Activated CD8-positive, alpha-beta memory T cell treated with anti-CD3 and anti-CD28 coated beads, Interleukin-2, amount 50 U/mL, for 48 hours (primary cell): ENCODE measurements at places on chromosomes 16 and 17.

DNA sequence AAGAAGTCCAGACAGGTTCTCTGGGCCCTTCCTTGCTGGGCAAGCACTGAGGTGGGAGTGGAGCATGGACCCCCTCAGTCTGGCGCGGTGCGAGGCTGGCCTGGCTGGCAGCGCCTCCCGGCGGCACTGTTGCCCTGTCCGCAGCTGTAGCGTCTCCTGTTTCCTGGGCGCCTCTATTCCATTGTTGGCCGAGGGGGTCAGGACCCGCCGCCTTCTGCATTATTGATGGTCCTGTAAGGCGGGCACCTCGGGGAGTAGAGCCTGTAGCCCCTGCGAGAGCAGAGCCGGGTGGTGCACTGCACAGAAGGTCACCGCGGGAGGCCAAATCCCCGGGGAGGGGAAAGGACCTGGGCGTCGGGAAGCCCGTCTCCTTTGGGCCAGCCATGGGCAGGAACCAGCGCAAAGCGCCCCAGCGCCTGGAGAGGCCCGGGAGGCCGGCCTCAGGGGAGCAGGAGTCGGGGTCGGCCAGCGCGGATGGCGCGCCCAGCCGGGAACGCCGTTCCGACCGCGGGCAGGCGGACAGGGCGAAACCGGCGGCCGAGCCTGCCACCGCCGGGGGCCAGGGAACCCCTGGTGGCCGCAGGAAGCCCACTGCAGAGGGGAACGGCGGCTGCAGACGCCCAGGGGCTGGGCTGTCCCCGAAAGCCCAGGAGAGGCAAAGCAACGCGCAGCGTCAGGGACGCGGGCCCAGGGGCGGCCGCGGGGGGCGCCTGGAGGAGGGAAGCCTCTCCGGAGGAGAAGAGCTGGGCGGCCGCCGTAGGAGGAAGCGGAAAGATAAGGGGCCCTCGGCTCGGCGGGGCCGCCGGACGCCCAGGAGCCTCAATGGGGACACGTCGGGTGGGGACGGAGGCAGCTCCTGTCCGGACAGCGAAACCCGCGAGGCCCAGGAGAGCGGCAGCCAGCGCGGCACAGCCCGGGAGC is at the start of gene MYO15B:
Gene MYO15B, plus strand, starts transcription at position 126 of the 921 bp plus-strand sequence. Its CDS starts 258 bp downstream, at position 384.
- peak; percentile 86 for DNase-seq

GRCh38 chr17:33080091-33080490 is 88.4 kb downstream of the SPACA3 start:
- DNase-seq: no peak

GRCh38 chr17:35368081-35368830 is 5.2 kb downstream of the SLFN11 start:
- DNase-seq: no peak

DNA sequence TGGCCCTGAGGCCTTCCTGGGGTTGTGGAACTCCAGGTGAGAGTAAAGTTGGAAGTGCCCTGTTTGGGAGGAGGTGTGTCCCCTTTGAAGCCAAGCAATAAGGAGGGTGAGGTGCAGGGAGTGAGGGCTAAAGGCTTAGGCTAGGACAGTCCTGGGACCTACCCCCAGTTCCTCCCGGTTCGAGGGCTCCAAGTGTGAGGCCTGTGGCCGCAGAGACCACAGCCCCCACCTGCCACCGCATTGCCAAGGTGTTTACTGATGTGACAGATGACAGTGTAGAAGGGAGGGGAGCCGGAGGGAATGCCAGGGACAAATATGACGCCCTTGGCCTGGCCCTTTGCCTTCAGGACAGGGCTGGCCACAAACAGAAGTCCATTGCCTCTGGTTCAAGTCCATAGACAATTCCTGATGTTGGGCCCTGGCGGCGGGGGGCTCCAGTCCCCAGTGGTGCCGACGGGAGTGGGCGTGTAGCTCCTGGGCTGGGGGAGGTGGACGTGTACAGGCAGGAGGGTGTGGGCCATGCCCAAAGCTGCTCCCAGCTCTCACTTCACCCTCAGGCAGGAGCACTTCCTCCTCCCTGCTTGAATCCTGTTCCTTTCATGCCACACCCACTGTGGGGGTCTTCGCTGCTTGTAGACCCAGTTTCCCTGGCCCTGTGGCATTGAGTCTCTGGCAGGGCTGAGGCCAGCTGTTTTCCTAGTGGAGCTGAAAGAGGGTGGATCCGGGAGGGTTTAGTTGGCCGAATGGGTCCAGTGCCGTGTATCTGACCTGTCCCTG is 3.2 kb downstream of the ADORA2B start:
- DNase-seq: no peak

DNA sequence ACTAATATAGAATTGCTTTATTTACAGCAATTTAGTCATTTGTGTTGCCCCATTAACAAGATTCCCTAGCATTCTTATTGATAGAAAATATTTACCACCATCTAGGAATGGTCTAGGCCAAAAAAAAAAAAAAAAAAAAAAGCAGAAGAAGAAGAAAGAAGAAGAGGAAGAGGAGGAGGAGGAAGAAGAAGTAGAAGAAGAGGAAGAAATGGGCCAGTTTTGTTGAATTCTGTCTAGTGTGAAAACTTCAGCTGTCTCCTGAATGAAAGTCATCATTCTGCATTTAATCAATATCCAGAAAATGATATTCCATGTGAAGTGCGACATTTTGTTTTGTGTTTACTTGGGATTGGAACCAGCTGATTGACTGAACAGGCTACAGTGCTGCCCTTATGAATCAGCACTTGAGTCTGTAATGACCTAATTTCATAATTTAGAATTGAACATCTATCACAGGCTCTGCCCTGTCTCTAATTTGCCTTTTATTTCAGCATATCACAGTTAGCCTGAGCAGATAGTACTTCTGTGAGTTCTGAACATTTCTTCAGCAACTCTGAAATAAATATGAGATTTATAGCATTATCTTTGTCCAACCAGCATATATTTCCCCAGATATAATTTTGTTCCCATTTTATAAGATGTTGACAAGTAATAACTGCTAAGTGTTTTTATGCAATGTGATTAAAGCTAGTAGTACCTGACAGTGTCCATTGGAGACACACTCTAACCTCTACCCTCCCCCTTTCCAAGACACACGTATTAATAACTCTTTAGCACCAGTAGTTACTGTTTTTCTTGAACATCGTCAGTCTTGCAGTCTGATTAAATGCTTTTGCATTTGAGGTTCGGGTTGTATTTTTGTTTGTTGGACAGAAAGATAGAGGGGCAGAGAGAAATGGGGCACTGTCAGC is 5.9 kb downstream of the ANKFN1 start:
- no peak for DNase-seq

- no peak for DNase-seq
Measured at GRCh38 chr16:31134625-31135534, 647 bp downstream of the PRSS8 start.

GRCh38 chr16:3065742-3066439 is 451 bp downstream of the IL32 start:
- DNase-seq: no peak

DNA sequence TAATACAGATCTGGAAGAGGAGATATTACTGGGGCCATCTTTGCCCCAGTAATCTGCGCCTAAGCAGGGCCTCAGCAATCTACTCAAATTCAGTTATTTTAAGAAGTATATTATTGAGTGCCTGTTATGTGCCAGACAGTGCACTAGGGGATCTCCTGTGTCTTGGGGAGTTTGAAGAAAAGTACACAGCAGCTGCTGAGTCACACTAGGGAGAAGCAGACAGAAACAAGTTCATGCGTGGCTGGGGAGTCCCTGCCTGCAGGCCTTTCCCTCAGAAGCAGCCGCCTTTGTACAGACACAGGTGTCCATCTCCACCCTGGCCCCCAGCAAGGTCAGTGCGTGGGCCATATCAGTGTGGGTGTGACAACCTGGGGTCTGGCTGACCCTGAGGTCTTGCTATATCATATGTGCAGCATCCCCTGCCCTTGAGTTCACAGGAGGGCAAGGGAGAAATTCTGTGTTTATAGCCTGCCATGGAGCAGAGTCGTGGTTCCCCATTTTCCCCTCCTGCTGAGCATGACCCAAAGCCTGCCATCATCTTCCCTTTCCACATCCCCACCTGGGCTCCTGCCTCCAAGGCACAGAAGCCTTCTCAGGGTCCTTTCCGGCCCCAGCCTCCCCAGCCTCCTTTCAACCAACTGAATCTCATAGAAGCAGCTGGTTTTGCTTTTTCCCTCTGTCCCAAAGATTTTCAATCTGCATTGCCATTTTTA is 229.9 kb upstream of the SDK2 start:
- DNase-seq: no peak

- no peak for DNase-seq
Measured at GRCh38 chr17:8976638-8977037, 11.1 kb upstream of the PIK3R5 start.

- no peak for DNase-seq
Measured at GRCh38 chr17:66331038-66331816, 28.8 kb downstream of the PRKCA start.

- peak; percentile 90 for DNase-seq
Measured at GRCh38 chr16:50368410-50369132, at the start of gene BRD7. Gene BRD7, minus strand, starts transcription at chr16:50368988. Its CDS starts 214 bp downstream, at chr16:50368774.

DNA sequence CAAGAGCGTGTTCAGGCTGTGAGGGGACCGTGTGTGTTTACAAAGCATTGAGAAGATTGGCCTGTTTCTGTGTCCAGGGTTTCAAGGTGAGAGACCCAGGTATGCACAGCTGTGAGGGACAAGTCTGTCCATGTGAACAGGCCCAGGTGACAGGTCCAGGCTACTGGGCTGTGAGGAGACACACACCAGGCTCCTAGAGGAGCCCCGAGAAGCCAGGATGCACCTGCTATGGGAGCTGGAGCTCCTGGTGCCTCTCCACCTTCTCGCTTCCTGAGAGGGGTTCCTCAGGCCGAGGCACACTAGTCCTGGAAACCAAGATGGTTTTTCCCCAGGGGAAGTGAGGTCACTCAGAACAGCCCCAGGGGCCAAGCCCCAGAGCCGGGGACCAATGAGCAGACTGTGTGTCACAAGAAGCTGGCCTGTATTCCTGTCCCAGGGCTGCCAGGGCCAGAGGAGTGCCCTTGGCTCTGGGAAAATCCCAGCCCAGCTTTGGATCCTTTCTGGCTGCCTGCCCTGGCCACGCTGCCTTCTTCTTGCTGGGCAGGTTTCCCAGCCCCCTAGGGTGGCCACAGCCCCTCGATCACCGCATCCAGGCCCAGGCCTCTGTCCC is 153.4 kb upstream of the PLCG2 start:
- DNase-seq: no peak

- peak; percentile 79 for DNase-seq
Measured at GRCh38 chr17:8173056-8173870, 2.9 kb downstream of the TMEM107 start.

- DNase-seq: no peak
Measured at GRCh38 chr17:34248511-34249024, 6.5 kb upstream of the CCL2 start.

DNA sequence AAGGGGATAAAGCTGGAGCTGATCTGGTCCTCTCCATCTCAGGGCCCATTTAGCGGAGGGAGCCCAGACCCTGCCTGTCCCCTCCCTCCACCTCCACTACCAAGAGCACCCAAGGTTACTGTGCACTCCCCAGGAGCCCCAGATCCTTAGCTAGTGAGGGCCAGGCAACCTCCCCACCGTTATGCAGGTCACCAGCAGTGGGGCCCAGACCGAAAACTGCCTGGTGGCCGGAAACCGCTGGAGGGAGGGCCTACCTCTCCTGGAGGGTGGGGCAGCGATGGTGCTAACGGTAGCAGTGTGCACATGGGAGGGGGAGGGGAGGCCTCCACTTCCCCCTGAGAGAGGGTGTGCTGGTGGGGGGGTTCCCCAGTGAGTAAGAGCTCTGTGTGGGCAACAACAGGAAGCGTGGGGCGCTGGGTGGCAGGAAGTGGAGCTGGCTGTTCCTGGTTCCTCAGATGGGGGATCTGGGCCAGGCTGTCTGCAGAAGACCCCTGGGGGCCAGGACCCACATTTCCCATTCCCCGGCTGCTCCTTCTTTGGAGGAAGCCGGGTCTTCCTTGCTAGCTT is 4.4 kb downstream of the FMNL1 start:
- peak; percentile 94 for DNase-seq

DNA sequence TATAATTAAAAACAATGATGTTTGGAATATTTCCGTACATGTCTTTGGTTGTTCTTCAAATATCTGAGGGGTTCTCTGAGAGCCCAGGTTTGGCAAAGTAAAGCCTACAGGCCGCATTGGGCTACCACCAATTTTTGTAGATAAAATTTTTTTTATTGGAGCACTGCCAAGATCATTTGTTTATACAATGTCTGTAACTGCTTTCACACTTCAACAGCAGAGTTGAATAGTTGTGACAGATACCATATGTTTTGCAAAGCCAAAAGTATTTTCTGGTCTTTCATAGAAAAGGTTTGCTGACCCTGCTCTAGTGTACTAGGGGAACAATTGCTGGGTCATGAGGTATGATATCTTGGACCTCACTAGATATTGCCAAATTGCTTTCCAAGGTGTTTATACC is 10.5 kb downstream of the PPM1D start:
- no peak for DNase-seq

GRCh38 chr17:351875-352420 is 659 bp downstream of the RPH3AL start:
- no peak for DNase-seq

GRCh38 chr16:75506574-75506973 is 11.3 kb upstream of the CHST6 start:
- no peak for DNase-seq

- no peak for DNase-seq
Measured at GRCh38 chr16:11196286-11196828, 59.6 kb downstream of the SOCS1 start.

DNA sequence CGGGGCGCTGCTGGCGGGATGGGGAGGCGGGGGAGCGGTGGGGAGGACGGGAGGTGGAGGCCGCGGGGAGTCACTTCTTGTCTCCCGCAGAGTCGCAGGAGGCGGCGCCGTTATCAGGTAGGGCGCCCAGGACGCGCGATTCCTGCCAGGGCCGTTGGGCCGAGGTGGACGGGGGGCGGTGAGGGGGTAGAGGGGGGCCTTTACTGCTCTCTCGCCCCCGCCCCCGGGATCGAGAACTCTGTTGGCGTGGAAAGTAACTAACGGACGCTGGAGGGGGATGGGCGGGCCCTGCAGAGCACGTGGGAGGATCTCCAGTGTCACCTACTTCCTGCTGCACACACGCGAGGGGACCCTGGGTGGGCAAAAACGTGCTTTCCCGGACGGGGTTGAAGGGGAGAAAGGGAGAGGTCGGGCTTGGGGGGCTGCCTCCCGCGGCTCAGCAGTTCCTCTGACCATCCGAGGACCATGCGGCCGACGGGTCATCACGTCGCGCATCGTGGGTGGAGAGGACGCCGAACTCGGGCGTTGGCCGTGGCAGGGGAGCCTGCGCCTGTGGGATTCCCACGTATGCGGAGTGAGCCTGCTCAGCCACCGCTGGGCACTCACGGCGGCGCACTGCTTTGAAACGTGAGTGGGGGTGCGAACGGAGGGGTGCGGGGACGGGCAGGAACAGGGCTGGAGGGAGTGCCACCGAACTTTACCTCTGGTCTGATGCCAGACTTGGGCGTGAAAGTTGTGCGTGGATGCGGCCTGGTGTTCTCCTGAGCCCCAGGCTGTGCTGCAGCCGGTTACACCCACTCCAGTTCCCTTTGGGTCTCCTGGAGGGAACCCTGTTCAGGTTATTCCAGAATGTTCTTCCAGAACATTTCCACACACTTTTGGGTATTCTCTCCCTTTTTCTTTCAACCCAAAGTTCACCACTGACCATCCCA is 569 bp downstream of the PRSS21 start:
- DNase-seq: no peak

DNA sequence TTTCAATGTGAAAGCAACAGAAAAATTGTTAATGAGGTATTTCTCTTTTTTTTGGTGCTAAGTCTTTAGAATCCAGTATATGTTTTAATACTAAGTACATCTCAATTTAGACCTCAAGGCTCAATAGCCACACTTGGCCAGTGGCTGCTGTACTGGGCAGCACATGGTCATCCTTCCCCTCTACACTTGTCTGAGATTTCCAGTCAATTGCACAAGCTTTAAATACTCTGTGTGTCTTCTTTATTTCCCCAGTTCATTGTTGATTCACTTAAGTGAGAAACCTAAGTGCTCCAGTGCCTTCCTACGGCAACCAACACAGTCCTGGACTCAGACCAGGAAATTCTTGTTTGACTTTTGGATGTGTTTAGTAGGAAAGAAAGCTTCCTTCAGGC is 62.2 kb downstream of the TNRC6C start:
- no peak for DNase-seq
